Naive thymus-derived CD4-positive, alpha-beta T cell (primary cell): ENCODE measurements at places on chromosomes 13 and 19. TPM values are rescaled to one million over a fixed set of nuclear protein-coding genes. Genes with fewer than 3 reads are reported as not detected.

CRB3 gene
- total RNA-seq, result 5.7 TPM

CGB8 gene
- total RNA-seq, result not detected in 2 replicates

RNF113B gene
- not detected for total RNA-seq

ZNF471 gene
- 2.3 TPM for total RNA-seq

VMAC gene
- 39.4 TPM for total RNA-seq

SMIM17 gene
- total RNA-seq, result not detected

ZNF829 gene
- total RNA-seq, result 5.0 and 5.4 TPM in 2 replicates

DNA sequence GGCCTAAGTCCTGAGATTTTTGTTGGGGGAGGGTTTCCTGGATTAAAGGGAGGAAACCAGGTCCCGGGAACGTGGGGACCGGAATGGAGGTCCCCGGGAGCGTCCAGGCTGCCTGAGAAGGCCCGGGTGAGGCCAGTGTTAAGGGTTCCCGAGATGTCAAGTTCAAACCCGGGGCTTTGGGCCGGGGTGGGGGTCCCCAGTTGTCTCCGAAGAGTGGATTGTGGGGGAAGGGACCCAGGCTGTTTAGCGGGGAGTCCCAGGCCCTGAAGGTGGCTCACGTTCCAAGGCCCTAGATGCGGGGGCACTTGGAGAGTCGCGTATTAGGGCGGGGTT, 262 bp downstream of the COX7A1 start:
- no peaks in the 10 kb centered on the region for H3K27me3 ChIP-seq
- no peak for DNase-seq
- H3K4me1 ChIP-seq, result no peaks in the 10 kb centered on the region
- H3K27ac ChIP-seq, result no peak overlapping the region
- no peak overlapping the region for H3K4me3 ChIP-seq

DNA sequence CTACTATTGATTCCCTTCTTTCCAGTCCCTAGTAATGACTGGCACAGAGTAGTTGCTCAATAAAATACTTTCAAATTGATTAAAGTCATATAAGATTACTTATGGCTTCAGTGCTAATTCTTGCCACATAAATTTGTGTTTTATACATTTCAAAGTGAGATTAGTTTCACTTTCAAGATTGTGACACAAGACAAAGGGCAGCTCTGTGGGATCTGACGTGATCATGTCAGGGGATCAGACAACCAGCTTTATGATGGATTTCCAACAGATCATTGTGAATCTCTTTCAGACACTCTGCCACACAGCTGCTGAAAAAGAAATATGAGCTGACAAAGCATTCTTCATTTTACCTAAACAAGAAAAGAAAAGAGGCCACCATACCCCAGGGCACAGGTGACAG, 73.4 kb upstream of the POMP start:
- H3K4me1 ChIP-seq, result no peaks in the 10 kb centered on the region
- no peak overlapping the region for H3K27ac ChIP-seq
- no peaks in the 10 kb centered on the region for H3K36me3 ChIP-seq

DNA sequence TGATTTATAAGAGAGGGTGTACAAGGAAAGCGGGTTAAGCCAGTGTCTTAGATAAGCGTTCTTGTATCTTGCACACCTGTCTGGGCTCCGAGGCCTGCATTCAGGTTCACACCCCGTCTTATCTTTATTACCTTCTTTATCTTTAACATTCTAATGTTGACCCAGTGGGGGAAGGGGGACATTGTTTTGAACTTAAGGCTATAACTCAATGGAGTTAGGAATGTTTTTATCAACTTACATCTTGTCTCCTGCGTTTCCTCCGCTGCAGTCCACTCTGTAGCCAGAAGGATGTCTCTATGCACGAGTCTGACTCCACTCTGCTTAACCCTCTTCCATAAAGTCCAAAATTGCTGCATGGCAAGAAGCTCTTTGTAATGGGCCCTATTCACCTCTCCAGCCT, 71.2 kb downstream of the FGF9 start:
- H3K4me1 ChIP-seq, result no peaks in the 10 kb centered on the region
- no peaks in the 10 kb centered on the region for H3K36me3 ChIP-seq
- no peaks in the 10 kb centered on the region for H3K27me3 ChIP-seq

- H3K4me1 ChIP-seq, result no peaks in the 10 kb centered on the region
- no peak overlapping the region for H3K27ac ChIP-seq
- H3K36me3 ChIP-seq, result no peaks in the 10 kb centered on the region
- H3K27me3 ChIP-seq, result no peaks in the 10 kb centered on the region
- no peak overlapping the region for H3K4me3 ChIP-seq
Observed at GRCh38 chr13:48518083-48518482, 14.8 kb downstream of the RCBTB2 start.

- no peak overlapping the region for H3K4me3 ChIP-seq
- no peak for DNase-seq
- no peaks in the 10 kb centered on the region for H3K4me1 ChIP-seq
- no peaks in the 10 kb centered on the region for H3K27me3 ChIP-seq
Observed at GRCh38 chr19:56912401-56913112, 72.0 kb upstream of the PEG3 start.

GRCh38 chr19:31354799-31355664, 5.8 kb upstream of the TSHZ3 start:
- H3K36me3 ChIP-seq, result no peaks in the 10 kb centered on the region
- H3K27ac ChIP-seq, result no peak overlapping the region
- DNase-seq, result no peak
- peaks cover 42% of the 10 kb centered on the region for H3K27me3 ChIP-seq
- H3K4me1 ChIP-seq, result peaks cover 24% of the 10 kb centered on the region

DNA sequence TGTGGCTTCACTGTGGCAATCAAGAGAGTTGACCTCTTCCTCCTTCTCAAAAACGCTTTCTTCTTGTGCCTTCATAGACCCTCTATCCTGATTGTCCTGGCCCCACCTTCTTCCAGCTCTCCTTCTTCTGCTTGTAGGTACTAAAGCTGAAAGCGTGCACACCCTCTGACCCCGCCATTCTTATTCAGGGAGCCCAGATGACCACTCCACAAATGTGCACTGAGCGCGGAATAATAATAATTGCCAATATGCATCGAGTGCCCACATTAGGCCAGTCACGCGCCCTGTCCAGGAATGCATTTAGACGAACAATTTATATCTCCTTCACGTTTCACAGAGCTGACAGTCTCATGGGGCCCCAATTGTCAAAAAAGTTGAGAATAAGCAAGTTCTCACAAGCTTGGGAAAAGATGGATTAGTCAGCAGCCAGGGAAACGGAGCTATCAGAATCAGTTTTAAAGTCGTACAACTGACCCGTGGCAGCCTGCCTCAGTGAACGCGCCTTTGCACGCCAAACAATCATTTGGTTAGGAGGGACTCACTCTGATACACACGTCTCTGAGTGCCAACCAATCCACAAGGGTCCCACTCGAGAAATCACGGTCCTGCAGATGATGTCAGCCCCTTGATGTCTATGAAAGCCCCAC, 36.7 kb upstream of the PEG3 start:
- DNase-seq, result no peak
- no peak overlapping the region for H3K4me3 ChIP-seq
- no peaks in the 10 kb centered on the region for H3K4me1 ChIP-seq
- no peak overlapping the region for H3K27ac ChIP-seq
